Stimulated activated CD8-positive, alpha-beta memory T cell treated with anti-CD3 and anti-CD28 coated beads, Interleukin-15, amount 100 ng/mL, for 1 hour (primary cell): ENCODE measurements at places on chromosomes 11 and 22.

GRCh38 chr11:86672007-86672621 lies at the start of gene ME3:
TSS of gene ME3 (minus strand) at chr11:86672616.
- DNase-seq, result no peak

- peak; percentile 38 for DNase-seq
These were observed at the start of gene AP5B1 for GRCh38 chr11:65780770-65781151. TSS of gene AP5B1 (minus strand) at chr11:65780976. CDS start at chr11:65780591, 385 bp downstream.

- no peak for DNase-seq
These were observed 5.1 kb downstream of the GDPD5 start for GRCh38 chr11:75520688-75521087.

- DNase-seq, result no peak
These were observed 70.2 kb upstream of the KIRREL3 start for GRCh38 chr11:127070808-127071207.

DNA sequence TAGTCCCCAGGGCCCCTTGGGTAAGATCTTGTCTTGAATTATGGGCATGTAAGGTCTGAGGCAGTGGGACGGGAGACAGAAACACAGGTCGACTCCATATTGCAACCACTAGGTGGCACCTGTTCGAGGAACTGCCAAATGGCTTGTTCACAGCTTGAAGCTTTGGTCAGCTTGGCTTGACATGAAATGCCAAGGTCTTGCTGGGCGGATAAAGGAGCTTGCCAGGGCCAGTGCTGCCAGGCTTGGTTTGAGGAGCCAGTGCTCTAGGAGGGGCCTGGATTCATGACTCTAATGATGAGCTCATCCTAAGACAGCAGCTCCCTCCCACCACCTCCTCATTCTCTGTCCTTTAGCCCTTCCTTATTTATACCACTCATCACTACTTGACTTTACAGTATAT lies 11.9 kb upstream of the NRIP3 start:
- DNase-seq, result peak; percentile 17

- no peak for DNase-seq
These were observed 258.9 kb downstream of the SWAP70 start for GRCh38 chr11:9922806-9923205.

DNA sequence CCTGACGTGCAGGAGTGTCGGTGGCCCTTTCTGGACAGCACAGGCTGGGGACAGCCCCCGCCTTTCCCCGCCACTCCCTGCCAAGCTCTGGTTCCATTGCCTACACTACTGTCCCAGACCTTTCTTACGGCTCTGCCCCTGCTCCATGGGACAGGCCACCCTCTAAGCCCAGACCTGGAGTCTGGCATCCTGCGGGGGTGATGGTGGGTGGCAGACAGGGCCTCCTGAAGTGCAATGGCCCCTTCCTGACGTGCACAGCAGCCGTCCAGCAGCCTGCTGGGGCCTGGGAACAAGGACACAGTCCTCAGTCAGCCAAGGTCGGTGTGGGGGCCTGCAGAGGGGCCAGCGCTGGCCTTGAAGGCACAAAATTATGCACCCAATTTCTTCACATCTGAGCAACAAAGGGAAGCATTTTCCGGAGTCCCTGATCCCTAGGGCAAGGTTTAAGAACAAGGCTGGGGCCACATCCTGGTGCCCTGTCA lies 79.7 kb upstream of the KCNQ1OT1 start:
- DNase-seq, result no peak

GRCh38 chr22:25007444-25008106 lies 55.1 kb downstream of the KIAA1671 start:
- DNase-seq, result no peak

DNA sequence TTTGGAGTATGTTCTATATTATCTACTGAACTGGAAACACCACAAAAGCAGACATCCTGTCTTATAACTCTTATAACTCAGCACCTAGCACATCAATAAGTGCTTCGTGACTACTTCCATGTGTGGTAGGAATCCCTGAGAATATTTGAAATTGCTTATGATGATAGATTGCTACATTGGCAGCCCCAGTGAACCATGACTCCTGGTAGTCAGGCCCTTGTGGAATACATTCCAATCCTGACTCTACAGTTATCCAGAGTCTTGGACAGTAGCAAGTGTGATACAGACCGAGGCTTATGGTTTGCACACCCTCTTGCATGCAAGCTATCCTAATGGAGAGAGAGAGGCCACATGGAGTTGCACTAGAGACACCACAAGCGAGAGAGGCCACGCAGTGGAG lies 59.5 kb upstream of the PHF21A start:
- DNase-seq, result no peak

GRCh38 chr11:126059238-126059781 lies 3.4 kb downstream of the CDON start:
- DNase-seq, result no peak

GRCh38 chr22:45879552-45879949 lies 97.4 kb downstream of the WNT7B start:
- no peak for DNase-seq

DNA sequence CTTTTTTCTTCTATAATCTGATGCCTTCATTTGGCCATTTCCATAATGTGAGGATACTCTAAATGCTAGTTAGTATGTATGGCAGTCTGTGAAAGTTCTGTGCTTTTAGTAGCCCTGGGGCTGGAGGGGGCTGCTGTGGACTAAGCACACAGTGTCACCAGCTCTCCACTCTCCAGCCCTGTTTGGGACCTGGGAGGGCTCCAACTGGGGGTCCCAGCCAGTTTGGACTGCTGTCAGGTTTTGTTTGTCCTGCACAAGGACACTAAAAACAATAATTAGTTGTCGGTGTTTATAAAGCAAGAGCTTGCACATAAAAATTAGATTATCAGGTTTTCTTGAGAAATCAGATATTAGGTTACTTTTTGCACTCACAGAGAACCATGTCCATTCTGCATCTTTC lies 103.1 kb downstream of the LDLRAD3 start:
- DNase-seq, result no peak

- no peak for DNase-seq
These were observed 6.8 kb downstream of the KMT2A start for GRCh38 chr11:118442908-118443589.

GRCh38 chr11:70331901-70332300 lies 61.4 kb downstream of the PPFIA1 start:
- DNase-seq, result no peak

GRCh38 chr22:38338772-38339379 lies 21.6 kb upstream of the CSNK1E start:
- no peak for DNase-seq
